Renal cortical epithelial cell (primary cell): ENCODE measurements at places on chromosomes 13 and 19.

DNA sequence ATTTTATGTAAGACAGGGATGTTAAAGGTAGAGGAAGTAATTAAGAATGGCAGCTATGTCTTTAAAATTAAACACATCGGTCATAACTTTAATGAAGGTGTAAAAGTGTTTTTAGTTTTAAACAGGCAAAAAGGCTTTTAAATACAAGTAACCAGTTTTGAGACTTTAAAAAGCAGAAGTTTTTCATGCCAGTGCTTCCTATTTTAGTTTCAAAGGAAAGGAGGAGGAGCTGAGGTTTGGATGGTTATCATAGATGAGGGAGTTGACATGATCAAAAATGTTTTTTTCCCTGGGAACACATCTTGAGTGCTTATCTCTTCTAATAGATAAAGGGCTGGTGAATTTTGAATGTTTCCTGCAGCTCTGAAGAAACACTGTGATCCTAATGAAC is 42.9 kb downstream of the LRCH1 start:
- no peak for DNase-seq

DNA sequence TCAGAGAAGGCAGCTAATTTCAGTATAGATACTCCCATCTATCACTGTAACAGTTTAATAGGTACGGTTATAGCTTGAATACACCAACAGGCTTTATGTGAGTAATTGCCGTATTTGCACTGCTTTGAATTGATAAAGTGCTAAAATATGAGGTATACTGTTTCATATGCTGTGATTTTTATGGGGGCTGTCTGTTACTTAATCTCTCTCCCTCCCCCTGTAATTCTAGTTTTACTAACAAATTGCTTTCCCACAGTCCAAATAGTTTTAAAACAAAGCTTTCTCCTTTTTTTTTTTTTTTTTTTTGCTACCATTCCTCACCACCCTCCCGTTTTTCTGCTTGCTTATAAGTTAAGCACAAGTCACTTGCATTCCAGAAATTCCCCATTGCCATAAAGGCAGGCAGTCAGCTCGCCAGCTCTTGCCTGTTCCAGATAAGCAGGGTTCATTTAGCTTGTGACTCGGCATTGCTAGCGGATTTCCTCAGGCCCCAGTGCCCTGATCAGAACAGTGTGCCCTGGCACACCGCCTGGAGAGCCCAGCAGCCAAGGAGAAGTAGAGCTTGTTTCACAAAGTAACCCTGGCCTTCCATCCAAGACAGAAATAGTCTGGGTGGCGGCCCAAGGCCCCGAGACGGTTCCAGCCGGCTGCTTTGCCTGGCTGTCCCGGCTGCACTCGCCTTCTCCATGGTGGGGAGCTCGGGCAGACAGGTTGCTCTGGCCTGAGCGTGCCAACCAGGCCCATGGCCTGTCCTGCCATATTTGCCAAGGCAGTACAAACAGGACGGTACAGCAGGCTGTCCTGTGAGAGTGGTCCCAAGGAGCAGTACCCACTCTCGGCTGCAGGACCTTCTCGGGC is 43.5 kb upstream of the NPAS1 start:
- peak; percentile 99 for DNase-seq

DNA sequence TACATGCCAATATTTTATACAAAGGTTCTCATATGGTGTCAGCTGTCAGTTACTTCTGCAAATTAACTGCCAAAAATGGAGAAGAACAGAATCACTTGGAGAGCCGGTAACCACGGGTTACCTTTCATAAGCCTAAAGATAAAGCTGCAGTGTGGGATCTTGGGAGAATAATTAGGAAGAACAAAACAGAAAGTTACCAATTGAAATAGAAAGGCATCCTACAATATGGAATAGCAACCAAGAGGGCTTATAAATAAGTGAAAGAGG is 74.2 kb downstream of the TSHZ3 start:
- DNase-seq: no peak

DNA sequence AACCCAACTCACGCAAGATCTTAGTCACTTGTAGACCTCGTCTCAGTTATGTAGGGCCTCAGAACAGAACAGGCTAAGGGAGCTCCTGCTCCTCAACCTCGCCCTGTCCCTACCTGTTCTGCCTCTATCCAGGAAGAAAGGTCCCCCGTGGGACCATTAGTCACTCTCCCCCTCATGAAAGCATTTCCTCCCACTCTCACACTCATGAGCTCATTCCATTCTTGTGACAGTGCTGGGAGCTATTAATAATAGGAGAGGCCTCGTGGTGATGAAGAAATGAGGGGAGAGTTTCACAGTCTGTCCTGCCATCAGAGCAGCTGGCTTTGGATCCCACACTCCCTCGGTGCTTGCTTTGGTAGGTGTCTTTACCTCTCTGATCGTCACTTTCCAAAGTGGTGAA is 10.2 kb downstream of the PPP2R1A start:
- DNase-seq: peak; percentile 44

DNA sequence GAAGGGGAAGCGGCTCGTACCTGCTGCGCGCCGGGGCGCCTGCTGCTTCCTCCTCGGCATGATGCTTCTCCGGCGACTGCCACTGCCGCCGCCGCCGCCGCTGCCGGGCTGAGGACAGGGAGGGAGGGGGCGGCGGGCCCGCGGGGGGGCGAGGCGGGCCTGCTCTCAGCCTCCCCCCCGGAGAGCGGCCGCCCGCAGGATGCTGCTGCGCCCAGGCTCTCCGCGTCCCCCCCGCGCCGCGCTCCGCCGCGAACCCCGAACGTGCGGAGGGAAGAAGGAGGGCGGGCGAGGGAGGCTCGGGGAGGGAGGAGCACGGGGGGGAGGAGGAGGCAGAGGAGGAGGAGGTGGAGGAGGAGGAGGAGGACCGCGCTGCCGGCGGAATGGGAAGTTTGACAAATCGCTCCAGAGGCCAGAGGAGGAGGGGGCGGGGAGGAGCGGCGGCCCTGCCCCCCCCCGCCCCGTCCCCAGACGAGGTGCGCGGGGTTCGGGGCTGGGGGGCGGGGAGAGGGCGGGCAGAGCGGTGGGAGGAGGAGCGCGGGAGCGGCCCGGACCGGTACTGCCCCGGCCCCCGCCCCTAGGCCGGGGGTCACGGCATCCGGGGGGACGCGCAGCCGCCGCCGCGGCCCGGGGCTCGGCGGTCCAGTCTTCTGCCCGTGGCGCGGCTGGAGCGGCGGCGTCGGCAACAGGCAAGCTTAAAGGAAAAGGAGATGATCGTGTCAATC is at the start of gene TSHZ3:
Gene TSHZ3, minus strand, starts transcription at position 277 of the 722 bp plus-strand sequence. Its CDS starts 217 bp downstream, at position 60.
- DNase-seq: no peak

- DNase-seq: no peak
Measured at GRCh38 chr13:70816853-70817252, 708.6 kb upstream of the KLHL1 start.

DNA sequence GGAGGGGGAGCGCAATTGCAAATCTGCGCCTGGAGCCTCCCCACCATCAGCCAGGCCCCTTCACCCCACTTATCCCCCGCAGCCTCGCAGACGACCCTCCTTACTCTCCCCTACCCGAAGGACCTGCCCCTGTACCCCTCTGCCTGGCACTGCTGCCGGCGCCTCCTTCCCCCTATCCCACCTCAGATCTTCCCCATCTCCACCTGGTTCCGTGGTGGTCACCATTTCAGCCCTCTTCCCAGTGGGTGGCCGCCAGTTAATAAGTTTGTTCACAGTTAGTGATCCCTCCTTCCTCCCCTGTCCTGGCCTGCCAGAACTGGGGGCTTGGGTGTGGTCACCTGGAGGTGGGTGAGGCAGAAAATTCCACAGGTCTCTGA is 397 bp downstream of the SLC44A2 start:
- no peak for DNase-seq

DNA sequence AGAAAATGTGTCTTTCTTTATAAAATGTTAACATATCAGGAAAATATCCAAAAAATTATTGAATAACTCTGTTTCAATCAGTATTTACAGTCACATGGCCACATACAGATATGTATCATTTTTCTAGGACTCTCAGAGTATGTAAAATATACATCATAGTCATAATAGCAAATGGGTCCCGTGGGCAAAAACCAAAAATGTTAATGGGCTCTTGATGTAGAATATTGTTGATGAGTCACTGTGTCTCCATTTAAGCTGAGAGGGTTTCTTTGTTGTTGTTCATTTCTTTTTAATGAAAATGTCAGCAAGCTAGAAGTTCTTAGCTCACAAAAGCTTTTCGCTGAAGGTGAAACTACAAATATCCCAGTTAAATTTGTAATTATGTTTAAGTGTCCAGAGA is 1713.1 kb upstream of the PCDH20 start:
- DNase-seq: no peak

DNA sequence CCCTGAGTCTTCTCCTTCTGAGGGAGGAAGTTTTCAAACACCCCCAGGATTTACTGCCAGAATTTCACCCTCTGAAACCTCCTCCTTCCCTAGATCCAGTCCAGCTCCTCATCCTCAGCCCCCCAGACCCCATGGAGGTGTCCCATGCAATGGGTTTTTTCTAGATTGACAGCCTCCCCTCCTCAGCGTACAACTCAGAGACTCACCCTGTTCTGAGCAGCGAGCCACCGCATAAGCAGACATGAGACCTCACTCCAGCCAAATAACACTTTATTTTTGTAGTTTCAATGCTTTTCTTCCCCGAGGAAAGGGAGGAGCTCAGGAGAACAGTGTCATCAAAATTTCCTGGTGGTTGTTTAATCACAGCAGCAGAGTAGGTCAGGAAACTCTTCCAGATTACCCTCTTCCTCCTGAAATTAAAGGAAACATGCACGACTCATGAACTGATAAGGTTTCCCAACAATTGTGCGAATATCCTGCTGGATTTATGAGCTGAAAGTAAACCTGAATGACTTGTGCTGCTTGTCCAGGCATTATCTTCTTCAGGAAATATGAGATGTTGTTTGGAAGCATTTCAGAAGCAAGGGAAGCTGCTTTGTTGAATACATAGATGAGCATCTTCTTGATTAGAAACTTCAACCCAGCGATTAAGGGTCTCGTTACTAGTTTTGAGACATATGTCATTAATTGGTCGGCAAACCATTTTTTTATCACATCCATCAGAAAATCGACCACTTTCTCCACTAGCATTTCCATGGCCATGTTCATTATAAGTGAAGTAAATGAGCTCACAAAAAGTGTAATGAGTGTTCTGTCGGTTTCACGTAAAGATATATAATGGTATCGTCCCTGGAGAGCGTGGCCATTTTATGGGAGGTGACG is 36.2 kb downstream of the ERICH4 start:
- no peak for DNase-seq

DNA sequence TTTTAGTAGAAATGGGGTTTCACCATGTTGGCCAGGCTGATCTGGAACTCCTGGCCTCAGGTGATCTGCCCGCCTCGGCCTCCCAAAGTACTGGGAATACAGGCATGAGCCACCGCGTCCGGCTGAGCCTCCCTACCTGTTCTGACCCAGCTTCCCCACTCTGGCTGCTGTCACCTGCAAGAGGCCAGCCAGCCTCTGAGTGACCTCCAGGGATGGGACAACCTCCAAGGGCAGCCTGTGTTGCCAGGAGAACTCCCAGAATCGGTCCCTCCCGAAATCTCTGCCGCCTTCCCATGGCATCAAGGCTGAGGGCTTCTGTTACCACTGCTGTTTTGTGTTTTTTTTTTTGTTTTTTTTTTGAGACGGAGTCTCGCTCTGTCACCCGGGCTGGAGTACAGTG is 11.3 kb downstream of the CERS4 start:
- DNase-seq: no peak

DNA sequence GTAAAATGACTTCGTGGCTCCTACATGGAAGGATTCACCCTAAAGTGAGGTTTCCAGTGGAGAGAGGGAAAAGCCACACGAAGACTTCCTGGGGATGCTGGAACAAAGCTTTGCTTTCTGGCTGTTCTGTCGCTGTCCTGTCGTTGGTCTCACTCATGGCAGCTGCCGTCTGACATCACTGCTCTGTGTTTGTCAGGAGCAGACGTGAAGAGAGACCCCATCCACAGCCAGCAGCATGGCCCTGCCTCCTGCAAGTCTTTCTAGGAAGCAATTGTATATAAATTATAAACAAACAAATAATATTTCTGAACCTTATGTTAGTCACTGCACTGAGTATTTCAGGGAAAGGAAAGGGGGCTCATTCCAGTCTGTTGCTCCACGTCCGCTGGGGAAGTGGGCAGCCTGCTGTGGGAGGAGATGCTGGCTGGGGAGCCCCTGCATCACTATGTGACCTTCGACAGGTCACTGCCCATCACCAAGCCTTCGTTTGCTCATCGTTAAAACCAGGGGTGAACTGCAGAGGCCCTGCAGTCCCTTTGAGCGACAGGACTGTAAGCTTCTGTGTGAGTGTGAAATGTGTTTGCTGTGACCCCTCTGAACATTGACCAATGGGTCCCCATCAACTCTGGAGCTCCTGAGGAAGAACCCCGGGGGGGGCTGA is 151.0 kb downstream of the DCT start:
- DNase-seq: no peak
